ENCODE measurements at places on chromosomes 3 and 15. TPM values are rescaled to one million over a fixed set of nuclear protein-coding genes. Genes with fewer than 3 reads are reported as not detected.

DNA sequence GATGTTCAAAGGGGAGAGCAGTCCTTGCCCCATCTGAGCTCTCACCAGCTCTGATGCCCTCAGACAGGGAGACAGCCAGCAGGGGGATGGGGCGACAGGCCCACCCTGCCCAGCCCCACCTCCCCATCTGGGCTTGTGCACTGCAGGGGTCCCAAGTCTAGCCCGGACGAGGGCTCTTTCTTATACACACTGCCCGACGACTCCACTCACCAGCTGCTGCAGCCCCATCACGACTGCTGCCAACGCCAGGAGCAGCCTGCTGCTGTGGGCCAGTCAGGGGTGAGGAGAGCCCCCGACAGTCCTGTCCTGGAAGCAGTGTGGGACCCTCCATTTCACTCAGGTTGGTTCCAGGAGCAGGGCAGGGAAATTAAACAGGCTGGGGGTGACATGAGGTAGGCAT, 73.9 kb downstream of the BOC start:
- H3K4me1 ChIP-seq, result peaks cover 11% of the 10 kb centered on the region
- no peak for DNase-seq
- H3K4me3 ChIP-seq, result no peak overlapping the region

DNA sequence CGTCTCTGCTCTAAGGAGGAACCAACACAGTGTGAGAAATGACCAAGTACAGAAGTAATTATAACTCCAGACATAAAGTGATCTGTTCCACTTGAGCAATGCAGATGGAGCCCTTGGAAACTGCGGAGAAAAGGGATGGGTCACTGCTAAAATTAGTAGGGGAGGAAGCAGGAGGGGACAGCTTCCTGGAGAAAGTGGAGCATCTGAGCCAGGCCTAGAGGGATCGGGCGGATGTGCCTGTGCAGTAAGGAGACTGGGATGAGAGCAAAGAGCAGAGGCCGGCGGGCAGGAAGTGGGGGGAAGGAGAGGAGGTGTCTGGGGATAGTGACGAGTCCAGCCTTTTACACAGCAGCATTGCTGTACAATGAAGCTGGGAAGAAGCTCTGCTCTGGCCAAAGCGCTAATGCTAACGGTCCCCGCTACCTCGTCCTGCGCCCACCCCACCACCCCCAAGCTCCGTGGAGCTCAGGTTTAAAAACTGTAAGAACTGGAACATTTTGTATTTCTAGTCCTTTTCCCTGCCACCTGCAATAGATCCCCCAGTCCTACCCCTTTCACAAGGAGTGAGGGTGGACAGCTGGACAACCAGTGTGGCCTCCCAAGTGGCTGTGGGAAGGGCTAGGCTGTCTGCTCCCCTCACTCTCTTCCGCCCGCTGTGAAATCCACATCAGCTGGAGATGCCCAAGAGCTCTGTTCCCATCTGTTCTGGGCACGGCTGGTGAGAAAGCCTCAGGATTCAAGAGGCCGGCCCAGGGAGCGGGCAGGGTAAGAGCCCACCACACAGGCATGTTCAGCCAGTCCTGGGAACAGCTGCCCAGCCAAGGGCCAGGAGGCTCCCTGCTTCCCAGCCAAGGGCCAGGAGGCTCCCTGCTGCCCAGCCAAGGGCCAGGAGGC, 53.0 kb upstream of the HES1 start:
- no peaks in the 10 kb centered on the region for H3K36me3 ChIP-seq
- peaks cover 15% of the 10 kb centered on the region for H3K4me1 ChIP-seq
- no peaks in the 10 kb centered on the region for H3K27me3 ChIP-seq
- H3K4me3 ChIP-seq, result no peak overlapping the region
- DNase-seq, result no peak
- no peak overlapping the region for H3K27ac ChIP-seq

DNA sequence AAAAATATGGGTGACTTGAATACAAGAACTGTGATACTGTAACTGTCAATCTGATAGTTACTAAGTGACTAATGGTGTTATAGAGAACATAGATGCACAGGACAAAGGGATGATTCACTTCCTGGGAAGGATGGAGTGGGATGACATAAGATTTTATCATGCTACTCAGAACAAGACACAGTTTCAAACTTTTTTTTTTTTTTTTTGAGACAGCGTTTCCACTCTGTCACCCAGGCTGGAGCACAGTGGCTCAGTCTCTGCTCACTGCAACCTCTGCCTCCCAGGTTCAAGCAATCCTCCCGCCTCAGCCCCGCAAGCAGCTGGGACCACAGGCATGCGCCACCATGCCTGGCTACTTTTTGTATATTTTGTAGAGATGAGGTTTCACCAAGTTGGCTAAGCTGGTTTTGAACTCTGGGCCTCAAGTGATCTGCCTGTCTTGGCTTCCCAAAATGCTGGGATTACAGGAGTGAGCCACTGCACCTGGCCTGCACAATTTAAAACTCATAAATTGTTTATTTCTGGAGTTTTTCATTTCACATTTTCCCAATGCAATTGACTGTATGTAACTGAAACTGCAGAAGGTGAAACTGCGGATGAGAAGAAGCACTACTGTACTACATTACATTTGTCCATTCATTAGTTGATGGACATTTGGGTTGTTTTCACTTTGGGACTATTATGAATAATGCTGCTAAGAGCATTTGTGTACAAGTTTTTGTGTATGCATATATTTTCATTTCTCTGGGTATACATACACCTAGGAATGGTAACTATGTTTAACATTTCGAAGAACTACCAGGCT, 40.6 kb downstream of the ADIPOQ start:
- no peaks in the 10 kb centered on the region for H3K27me3 ChIP-seq
- no peak for DNase-seq
- no peak overlapping the region for H3K27ac ChIP-seq

- no peaks in the 10 kb centered on the region for H3K27me3 ChIP-seq
- no peak for DNase-seq
- H3K27ac ChIP-seq, result no peak overlapping the region
- no peaks in the 10 kb centered on the region for H3K36me3 ChIP-seq
- no peak overlapping the region for H3K4me3 ChIP-seq
These were observed 79.8 kb upstream of the RAD18 start for GRCh38 chr3:9043063-9043462.

GRCh38 chr3:97981886-97982285, 9.7 kb upstream of the RIOX2 start:
- H3K4me3 ChIP-seq, result no peak overlapping the region
- no peaks in the 10 kb centered on the region for H3K4me1 ChIP-seq
- no peak overlapping the region for H3K27ac ChIP-seq
- no peak for DNase-seq

The CELF6 gene
- 0.40 TPM for polyA plus RNA-seq

The PTH1R gene
- polyA plus RNA-seq, result 29.4 TPM

DNA sequence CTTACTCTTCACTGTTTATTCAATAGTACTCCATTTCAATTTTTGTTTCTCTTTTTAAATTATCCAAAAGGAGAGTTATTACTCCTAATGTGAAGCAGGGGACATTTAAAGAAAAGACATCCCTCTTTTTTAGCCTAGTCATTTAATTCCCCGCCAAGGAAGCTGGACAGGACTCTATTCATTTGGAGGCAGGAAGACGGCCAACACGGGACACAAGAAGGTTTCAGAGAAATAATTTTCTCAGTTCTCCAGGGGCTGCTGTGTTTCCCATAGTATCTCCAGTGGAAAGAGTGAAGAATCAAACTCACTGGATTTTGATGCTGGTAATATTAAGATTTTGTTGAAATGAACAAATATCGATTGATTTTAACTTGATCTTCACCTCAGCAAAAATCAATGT, 833.7 kb downstream of the ROBO2 start:
- no peak for DNase-seq
- no peaks in the 10 kb centered on the region for H3K4me1 ChIP-seq
- no peak overlapping the region for H3K4me3 ChIP-seq
- H3K36me3 ChIP-seq, result no peaks in the 10 kb centered on the region
- no peaks in the 10 kb centered on the region for H3K27me3 ChIP-seq

- H3K27ac ChIP-seq, result no peak overlapping the region
- H3K27me3 ChIP-seq, result no peaks in the 10 kb centered on the region
- H3K36me3 ChIP-seq, result no peaks in the 10 kb centered on the region
- no peaks in the 10 kb centered on the region for H3K4me1 ChIP-seq
- DNase-seq, result peak; percentile 40
These were observed 18.9 kb upstream of the RPL29 start for GRCh38 chr3:52014613-52015012.

The DNAH12 gene
- 0.60 TPM for polyA plus RNA-seq

DNA sequence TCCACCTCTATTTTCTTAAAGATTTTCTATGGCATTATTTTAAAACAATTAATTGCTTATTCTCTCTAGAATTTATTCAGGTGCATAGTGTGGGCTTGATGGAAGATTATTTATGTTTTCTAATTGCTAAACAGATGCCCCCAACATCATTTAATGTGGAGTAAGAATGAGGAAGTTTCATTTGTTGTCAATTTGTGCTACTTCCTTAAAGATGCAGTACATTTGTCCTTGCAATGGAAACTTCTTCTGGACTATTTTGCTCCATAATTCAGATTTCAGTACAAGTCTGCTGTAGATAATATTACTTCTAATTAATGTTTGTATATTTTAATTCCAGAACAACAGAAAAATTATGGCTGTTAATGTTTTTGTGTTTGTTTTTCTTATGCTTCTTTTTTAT, 104.8 kb downstream of the TGFBR2 start:
- H3K4me3 ChIP-seq, result no peak overlapping the region
- H3K36me3 ChIP-seq, result no peaks in the 10 kb centered on the region
- peaks cover 7% of the 10 kb centered on the region for H3K4me1 ChIP-seq
- H3K27me3 ChIP-seq, result no peaks in the 10 kb centered on the region
- H3K27ac ChIP-seq, result no peak overlapping the region

The STRA6 gene
- polyA plus RNA-seq, result 56.6 TPM

DNA sequence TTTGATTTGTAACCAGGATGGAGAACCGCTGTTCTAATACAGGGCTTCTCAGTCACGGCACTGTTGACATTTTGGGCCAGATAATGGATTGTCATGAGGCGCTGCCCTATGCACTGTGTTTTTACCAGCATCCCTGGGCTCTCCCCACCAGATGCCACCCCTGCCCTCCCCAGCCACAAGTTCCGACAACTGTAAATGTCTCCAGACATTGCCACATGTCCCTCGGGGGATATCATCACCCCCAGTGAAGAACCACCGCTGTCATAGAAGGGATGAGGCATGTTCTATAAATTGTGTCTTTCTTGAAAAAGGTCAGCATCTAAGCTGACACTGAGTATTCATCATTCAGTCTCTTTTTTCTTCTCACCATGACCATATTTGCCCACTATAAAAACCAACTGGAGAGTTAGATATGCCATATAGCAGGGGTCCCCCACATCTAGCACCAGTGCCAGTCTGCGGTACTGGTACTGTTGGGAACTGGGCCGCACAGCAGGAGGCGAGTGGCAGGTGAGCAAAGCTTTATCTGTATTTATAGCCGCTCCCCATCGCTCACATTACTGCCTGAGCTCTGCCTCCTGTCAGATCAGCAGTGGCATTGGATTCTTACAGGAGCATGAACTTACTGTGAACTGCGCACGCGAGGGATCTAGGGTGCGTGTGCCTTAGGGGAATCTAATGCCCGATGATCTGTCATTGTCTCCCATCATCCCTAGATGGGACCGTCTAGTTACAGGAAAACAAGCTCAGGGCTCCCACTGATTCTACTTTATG, 260.5 kb upstream of the ST8SIA2 start:
- H3K27ac ChIP-seq, result no peak overlapping the region
- no peaks in the 10 kb centered on the region for H3K36me3 ChIP-seq
- no peaks in the 10 kb centered on the region for H3K27me3 ChIP-seq
- DNase-seq, result no peak

GRCh38 chr3:189322339-189322738, 150.6 kb downstream of the TPRG1 start:
- no peaks in the 10 kb centered on the region for H3K27me3 ChIP-seq
- H3K27ac ChIP-seq, result no peak overlapping the region
- H3K4me1 ChIP-seq, result peaks cover 21% of the 10 kb centered on the region
- no peak overlapping the region for H3K4me3 ChIP-seq
- DNase-seq, result no peak

The SLC28A2 gene
- 0.29 TPM for polyA plus RNA-seq

DNA sequence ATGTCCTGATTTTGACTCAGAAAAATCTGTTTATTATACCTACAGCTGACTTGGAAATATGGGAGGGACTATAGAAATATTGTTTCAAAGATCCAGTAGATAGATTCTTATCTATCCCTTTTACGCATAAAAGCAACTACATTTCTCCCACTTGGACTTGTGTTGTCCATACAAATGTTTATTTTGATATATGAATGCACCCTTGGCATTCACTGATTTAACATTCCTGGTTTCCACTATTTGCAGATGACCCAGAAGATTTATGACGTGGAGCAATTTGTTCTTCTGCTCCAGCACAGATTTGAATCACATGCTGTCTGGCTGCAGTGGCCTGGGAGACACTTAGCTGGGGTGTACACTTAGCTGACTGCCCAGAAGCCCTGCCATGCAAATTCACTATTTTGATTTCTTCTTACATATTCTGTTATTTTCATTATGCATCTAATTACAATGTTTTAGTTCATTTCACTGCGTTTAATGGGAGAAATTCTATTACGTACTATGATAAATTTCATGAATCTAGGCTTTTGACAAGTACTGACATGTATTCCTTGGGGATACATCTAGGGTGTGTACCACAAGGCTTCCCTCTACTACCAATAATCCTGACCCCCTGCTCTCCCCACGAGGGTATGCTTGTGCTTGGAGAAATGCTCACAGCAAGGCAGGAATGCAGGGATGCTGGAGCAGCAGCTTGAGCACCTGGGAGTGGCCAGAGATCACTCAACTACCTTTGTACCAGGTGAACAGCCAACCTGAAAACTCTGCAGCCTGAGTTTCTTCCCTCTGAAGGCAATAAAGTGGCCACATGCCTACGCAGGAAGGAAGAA, 223.6 kb upstream of the TBL1XR1 start:
- no peak overlapping the region for H3K4me3 ChIP-seq
- H3K27me3 ChIP-seq, result no peaks in the 10 kb centered on the region
- H3K36me3 ChIP-seq, result no peaks in the 10 kb centered on the region

DNA sequence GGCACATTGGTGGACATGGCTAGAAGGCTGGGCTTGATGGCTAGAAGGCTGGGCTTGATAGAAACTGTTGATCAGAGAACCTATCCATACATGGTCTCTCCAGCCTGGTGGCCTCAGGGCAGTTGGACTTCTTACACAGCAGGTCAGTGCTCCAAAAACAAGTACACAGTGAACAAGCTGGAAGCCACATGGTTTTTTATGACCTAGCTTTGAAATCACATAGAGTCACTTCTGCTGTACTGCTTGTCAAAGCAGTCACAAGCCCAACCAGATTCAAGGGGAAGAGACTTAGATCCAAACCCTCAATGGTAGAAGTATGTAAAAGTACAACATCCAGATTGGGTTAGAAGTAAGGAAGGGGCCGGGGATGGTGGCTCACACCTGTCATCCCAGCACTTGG, 89.4 kb upstream of the HES1 start:
- H3K4me3 ChIP-seq, result no peak overlapping the region
- no peaks in the 10 kb centered on the region for H3K36me3 ChIP-seq
- H3K27ac ChIP-seq, result no peak overlapping the region
- no peaks in the 10 kb centered on the region for H3K4me1 ChIP-seq
- no peak for DNase-seq
- no peaks in the 10 kb centered on the region for H3K27me3 ChIP-seq

The KBTBD13 gene
- polyA plus RNA-seq, result 0.56 TPM
